Right renal cortex interstitium (tissue), 3 donors: ENCODE measurements at places on chromosomes 12 and 14. TPM values are rescaled to one million over a fixed set of nuclear protein-coding genes. Genes with fewer than 3 reads are reported as not detected.
A peak's percentile ranks its signal among the peaks of the same experiment; 100 is the strongest.

DNA sequence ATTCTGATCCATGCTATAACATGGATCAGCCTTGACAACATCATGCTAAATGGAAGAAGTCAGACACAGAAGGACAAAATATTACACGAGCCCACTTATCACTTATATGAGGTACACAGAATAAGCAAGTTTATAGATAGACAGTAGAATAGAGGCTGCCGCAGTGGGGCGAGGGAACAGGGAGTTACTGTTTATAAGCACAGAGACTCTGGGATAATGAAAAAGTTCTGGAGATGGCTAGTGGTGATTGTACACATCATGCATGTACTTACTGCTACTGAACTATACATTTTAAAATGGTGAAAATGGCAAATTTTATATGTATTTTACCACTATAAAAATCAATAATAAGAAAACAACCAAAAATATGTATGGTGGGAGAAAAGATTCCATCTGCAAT, 95.2 kb upstream of the PSMC1 start:
- DNase-seq, result no peak

Gene FOXG1
- 0.06 TPM for polyA plus RNA-seq

DNA sequence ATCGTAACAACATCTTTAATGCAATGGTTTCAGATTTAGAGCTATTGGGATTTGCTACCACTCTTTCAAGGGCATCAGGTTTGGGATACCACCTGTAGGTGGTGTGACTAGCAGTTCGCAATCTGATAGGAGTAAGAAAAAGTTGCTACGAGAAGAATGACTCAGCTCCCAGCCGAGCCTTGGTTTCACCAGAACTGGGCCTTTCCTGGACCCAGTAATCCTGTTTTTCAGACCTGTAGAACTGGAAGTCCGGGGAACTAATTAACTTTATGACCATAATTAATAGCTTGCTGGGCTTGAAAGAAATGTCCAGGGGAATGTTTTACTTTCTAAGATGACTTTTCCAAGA, 770 bp downstream of the ABHD4 start:
- DNase-seq, result peak; percentile 19

- DNase-seq, result no peak
These were observed 199.3 kb downstream of the SLC41A2 start for GRCh38 chr12:104758771-104759170.

DNA sequence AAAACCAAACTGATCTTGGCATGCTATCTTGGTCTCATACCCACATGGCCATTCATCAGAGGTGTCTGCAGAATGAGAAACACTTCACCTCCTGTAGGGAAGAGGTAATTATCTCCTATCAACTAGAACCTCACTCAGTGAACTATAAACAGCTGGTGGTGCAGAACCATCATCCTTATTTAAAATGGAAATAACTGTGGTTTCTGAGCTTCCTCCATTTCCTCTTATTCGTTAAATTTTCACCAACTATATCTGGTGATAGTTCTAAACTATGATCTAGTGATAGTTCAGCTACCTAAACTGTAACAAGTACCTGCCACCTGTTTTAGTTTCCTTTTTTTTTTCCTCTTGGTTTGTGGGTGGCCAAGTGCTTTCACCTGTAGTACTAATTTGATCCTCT, 218.5 kb downstream of the FUT8 start:
- DNase-seq, result no peak

- no peak for DNase-seq
These were observed 183.8 kb downstream of the CALM1 start for GRCh38 chr14:90580377-90581335.
